ENCODE measurements at places on chromosomes 4 and X. TPM values are rescaled to one million over a fixed set of nuclear protein-coding genes. Genes with fewer than 3 reads are reported as not detected.

Gene GAR1
- 13.9 TPM for total RNA-seq

Gene PCDH18
- total RNA-seq, result 0.43 TPM

Gene HPSE
- total RNA-seq, result 4.5 TPM

Gene DHX15
- 119 TPM for total RNA-seq

GRCh38 chrX:150334981-150335380 is 28.1 kb upstream of the MAMLD1 start:
- H3K27ac ChIP-seq, result no peak overlapping the region
- no peaks in the 10 kb centered on the region for H3K36me3 ChIP-seq
- no peaks in the 10 kb centered on the region for H3K4me1 ChIP-seq
- no peak overlapping the region for H3K4me3 ChIP-seq

DNA sequence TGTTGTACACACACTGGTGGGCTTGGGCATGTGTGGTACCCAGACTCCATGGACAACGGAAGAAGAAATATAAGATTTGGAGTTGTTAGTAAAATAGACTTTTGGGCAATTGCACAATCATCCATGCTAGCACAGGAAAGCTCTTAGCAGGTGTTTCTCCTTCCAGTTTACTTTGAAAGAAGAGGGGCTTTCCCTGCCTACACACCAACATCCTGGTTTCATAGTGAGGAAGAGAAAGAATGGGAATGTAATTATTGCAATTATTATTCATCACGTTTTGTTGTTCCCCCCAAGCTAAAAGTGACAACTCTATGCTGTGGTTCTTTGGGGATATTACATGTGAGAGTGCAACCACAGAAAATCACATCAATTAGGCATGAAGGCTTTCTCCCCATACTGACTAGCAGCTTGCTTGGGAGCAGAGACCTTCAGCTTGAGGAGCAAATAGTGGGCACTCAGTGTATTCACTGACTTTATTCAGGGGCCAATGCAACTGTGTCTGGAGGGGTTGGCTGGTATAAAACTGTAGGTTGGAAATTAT is 57.2 kb upstream of the PUDP start:
- no peaks in the 10 kb centered on the region for H3K27me3 ChIP-seq
- H3K27ac ChIP-seq, result no peak overlapping the region

- H3K27ac ChIP-seq, result no peak overlapping the region
- H3K4me3 ChIP-seq, result no peak overlapping the region
- no peaks in the 10 kb centered on the region for H3K27me3 ChIP-seq
- H3K36me3 ChIP-seq, result no peaks in the 10 kb centered on the region
- no peak for DNase-seq
Observed at GRCh38 chr4:7823416-7823824, 116.2 kb downstream of the AFAP1 start.

DNA sequence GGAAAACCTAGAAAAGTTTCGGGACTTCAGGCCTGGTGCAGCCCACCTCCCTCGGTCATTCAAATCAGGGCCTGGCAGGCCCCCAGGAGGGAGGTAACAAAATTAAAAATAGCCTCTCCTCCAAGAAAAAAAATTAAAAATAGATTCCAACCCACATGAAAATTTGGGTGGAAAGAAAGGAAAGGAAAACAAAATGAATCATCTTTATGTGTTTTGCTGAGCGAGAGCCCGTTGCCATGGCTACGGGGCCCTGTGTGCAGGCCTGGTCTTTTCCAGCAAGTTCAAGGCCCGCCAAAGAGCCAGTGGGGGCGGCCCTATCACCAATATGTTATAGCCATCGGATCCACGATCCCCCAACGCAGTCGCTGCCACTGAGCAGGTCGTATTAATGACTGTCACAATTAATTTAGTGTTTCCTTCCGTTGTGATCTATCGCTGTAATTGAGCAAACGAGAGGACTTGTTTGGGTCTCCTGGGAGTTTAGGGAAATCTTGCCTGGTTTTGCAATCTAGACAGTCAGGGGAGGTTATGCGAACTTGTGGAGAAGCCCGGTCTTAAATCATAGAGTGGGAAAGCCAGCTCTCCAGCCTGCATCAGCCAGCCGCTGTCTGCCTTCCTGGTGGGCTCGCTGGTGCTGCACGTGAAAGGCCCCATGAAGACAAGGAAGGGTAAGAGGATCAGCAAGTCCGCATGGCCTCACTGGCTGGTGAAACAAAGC is 452.4 kb downstream of the BCOR start:
- no peaks in the 10 kb centered on the region for H3K36me3 ChIP-seq
- H3K27ac ChIP-seq, result no peak overlapping the region
- DNase-seq, result no peak
- H3K4me3 ChIP-seq, result no peak overlapping the region
- no peaks in the 10 kb centered on the region for H3K4me1 ChIP-seq
- no peaks in the 10 kb centered on the region for H3K27me3 ChIP-seq

DNA sequence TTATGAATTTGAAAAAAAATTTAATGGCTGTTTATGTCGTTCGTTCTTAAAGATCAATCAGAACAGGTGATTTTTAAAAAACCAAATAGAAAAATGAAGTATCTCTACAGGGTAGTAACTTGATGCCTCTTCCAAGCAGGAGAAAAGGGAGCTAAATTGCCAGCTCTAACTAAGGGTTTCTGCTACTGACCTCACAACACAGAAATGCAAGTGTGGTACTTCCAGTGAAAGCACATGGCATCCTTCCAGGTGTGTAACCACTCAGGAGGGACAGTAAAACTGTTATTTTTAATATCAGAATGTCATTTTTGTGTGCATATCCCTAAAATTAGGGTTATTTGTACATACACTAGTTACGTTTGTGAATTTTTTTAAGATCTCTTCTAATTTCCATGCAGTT is 116.8 kb upstream of the ZCCHC13 start:
- no peak overlapping the region for H3K27ac ChIP-seq
- H3K4me3 ChIP-seq, result no peak overlapping the region
- no peak for DNase-seq
- H3K27me3 ChIP-seq, result no peaks in the 10 kb centered on the region

- H3K36me3 ChIP-seq, result no peaks in the 10 kb centered on the region
- no peak overlapping the region for H3K4me3 ChIP-seq
- no peaks in the 10 kb centered on the region for H3K4me1 ChIP-seq
- DNase-seq, result no peak
Observed at GRCh38 chr4:8534611-8535010, 45.6 kb upstream of the GPR78 start.

- H3K27me3 ChIP-seq, result no peaks in the 10 kb centered on the region
- H3K4me3 ChIP-seq, result no peak overlapping the region
Observed at GRCh38 chr4:38014421-38014852, 54.2 kb downstream of the PTTG2 start.

- no peak for DNase-seq
- H3K4me1 ChIP-seq, result peaks cover 43% of the 10 kb centered on the region
- H3K27me3 ChIP-seq, result no peaks in the 10 kb centered on the region
- no peak overlapping the region for H3K4me3 ChIP-seq
- peak overlapping the region; percentile 79 for H3K27ac ChIP-seq
- peaks cover 3% of the 10 kb centered on the region for H3K36me3 ChIP-seq
Observed at GRCh38 chr4:39975488-39976089, 2.1 kb downstream of the PDS5A start.

DNA sequence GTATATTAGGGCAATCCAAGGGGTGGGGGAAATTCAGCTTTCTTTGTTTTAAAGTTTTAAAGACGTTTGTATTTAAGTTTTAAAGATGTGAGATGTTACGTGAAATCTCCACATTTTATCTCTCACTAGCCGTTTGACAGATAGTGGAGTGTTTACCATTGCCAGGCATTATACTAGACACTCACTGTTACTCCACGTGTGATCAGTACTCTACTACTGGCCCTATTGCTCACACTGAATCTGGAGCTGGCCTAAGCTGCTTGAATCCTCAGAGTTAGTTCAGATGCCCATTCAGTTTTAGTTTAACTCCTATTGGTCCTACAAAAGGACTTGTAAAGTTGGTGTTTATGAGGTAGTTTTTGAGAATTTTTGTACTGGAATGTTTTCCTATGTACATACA is 4.5 kb downstream of the ADAD1 start:
- no peaks in the 10 kb centered on the region for H3K4me1 ChIP-seq
- H3K27ac ChIP-seq, result no peak overlapping the region
- no peak for DNase-seq
- H3K36me3 ChIP-seq, result no peaks in the 10 kb centered on the region
- H3K4me3 ChIP-seq, result no peak overlapping the region
